ENCODE measurements at places on chromosomes 7 and 10.

GRCh38 chr10:60901561-60902235 is 42.3 kb downstream of the RHOBTB1 start:
- peak; percentile 89 for DNase-seq

GRCh38 chr10:6009150-6009549 is 31.8 kb upstream of the IL15RA start:
- no peak for DNase-seq

GRCh38 chr10:13839430-13839990 is 252.7 kb downstream of the PRPF18 start:
- no peak for DNase-seq

- peak; percentile 54 for DNase-seq
These were observed 43.0 kb downstream of the GNA12 start for GRCh38 chr7:2800931-2801688.

DNA sequence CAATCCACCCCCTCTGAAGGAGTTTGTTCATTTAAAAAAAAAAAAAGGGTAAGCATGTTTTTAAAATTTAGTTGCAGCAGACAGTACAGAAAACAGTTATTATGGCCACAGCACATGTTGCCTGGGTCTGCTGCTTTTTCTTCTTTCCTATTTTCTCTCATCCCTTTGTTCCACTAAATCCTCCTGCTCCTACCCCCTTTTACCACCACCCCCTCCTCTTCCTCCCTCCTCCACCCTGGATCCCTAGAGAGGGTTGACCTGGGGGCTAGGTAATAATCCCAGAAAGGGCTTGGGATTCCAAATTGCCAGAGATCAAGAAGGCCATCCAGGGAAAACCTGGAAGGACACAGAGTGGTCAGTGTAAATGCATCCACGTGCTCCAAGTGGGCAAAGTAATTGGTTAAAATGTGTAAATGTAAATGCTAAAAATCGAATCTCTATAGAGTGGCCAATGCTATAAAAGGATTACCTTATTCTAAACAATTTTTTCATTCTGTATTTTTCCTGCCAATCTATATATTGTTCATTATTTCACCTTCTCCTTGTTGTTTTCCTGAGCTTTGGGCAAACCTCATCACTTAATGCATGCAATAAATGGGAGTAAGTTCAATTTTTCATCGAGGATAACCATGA is 89.0 kb upstream of the PIK3CG start:
- DNase-seq: no peak

- DNase-seq: no peak
These were observed 197.6 kb upstream of the ZNF32 start for GRCh38 chr10:43846187-43846680.

DNA sequence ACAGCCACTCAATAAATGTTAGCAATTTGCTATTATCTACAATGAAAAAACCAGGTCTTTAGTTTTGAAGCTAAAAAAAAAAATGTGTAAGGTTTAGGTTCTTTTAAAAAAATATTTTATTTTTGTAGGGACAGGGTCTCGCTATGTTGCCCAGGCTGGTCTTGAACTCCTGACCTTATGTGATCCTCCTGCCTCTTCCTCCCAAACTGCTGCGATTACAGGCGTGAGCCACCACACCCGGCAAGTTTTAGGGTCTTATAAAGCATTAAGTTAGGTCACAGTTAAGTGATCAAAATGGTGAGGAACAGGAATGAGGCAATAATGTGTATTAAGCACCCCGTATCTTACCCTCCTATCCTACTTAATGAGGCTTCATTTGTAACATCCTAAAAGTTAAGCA is 774 bp downstream of the SEM1 start:
- no peak for DNase-seq

DNA sequence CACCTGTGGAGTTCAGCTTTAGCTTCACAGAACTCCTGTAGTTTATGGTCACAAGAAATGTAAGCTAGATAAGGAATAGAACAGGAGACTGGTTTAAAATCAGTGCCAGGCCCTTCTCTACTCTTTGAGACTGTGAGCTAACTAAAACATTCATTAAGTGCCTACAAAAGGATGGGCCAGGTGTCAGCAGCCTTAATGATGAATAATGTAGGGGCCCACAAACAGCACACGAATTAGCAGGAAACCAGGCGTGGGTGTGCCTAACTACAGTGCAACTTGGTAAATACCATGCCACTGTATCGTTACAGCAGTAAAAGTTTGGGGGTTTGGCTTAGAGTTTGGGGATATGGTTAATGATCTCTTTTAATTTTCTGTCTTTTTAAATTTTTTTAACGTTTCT is 6.1 kb upstream of the ABLIM1 start:
- DNase-seq: no peak

DNA sequence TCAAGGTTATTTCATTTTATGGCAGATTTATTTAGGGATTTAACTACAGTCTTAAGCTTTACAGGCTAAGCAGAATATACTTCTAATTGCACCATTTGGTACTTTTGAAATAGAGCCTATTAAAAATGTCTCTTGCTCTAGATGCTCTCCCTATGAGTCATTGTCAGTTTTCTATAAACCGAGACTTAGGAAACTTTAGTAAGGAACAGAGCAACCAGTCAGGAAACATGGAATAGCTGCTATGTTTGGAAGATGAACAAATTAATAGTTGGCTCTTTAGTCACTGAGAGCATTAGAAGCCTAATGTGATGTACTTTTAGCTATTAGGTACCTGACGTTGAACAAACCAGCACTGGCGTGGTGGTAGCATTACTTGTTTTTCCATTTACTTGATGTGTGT is 35.3 kb downstream of the INPP5F start:
- DNase-seq: no peak

DNA sequence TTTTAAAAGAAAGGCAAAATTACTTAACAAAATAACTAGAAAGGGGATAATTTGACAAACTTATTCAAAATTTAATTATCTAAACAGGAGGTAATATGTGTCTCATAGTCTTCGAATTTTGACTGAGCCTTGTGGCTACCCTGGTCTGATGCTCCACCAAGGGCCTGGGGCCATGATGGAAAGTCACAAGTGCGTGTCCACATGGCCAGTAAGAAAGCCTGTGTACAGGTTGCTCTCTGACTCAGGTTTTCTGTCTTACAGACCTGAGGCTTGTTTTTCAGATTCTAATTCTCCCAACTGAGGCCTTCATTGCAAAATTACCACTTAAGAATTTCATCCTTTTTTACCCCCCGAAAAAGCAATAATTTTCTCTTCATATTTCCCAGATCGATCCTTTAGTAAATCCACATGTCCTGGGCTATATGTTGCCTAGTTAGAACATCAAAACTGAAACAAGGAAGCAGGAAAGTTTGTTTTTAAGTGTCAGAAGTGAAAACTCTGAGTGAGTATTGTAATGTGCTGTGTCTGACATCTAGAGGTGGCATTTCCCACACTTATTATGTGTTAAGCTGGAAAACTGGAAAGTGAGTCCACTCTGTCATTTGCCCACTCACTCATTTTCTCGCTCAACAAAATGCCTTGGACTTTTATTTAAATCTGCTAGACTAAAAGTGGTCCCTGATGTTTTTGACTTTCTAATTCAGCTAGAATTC is 10.0 kb downstream of the CYP3A43 start:
- peak; percentile 28 for DNase-seq

DNA sequence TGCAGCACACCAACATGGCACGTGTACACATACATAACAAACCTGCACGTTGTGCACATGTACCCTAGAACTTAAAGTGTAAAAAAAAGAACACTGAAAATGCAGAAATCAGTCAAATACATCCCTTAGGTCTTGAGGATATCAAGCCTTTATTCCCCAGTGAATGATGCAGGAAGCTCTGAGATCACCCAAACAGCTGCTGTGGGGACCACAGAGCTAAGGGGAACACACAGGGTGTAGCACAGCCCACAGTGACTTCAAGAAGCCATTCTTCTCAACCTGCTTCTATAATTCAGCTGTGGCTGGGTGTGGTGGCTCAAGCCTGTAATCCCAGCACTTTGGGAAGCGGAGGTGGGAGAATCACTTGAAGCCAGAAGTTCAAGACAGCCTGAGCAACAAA is 314.9 kb downstream of the CALN1 start:
- no peak for DNase-seq

DNA sequence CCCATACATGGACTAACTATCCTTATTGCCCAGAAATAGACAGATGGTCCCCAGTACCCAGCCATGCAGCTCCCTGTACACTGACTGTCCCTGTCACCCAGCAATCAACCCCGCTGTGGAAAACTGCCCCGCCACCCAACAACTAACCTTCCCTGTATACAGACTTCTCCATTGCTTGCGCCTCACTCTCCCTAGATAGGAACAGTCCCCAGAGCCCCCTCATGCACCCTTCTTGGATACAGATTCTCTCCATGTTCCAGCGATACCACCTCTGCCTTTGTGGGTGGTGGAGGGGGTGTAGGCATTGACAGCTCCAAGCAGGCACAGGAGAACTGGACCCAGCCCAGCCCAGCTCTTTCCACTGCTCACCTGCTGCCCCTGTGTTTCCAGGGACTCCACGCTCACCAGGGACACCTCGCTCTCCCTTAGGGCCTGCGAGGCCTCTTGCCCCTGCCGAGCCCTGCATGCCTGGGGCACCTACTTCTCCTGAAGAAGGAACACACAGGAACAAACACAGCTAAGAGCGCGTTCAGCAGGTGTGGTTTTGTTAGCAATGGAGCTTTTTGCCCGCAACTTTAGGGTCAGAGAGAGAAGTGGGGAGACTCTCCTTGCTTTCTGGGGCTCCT is 7.2 kb downstream of the SFTPD start:
- no peak for DNase-seq

- DNase-seq: no peak
These were observed 22.2 kb downstream of the MRC1 start for GRCh38 chr10:17831341-17831740.

DNA sequence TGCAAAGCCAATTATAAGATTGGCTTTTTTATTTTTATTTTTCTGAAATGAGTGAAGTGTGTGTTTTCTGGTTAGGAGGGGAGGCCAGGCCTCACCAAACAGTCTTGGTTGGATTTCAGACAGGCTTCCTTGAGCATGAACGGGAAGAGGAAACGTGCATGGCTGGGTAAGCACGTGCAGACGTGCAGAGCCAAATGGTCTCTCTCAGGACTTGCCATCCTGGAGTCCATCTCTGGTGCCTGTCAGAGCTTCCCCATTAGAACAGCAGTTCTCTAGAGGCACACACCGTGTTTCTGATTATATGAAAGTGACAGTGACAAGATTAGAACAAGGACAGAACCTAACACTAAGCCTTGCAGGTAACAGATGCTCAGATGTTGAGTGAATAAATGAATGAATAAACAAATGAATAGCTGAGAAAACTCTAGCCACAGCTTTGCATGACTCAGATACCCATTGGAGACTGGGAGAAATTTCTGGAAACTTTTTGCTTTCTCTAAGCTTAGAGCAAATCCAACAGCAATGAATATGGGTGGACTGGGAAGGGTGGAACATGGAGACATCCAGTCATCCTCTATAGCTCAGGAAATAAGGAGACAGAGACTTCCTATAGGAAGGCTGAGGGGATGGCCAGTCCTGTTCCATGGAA is 11.8 kb upstream of the CALD1 start:
- no peak for DNase-seq

DNA sequence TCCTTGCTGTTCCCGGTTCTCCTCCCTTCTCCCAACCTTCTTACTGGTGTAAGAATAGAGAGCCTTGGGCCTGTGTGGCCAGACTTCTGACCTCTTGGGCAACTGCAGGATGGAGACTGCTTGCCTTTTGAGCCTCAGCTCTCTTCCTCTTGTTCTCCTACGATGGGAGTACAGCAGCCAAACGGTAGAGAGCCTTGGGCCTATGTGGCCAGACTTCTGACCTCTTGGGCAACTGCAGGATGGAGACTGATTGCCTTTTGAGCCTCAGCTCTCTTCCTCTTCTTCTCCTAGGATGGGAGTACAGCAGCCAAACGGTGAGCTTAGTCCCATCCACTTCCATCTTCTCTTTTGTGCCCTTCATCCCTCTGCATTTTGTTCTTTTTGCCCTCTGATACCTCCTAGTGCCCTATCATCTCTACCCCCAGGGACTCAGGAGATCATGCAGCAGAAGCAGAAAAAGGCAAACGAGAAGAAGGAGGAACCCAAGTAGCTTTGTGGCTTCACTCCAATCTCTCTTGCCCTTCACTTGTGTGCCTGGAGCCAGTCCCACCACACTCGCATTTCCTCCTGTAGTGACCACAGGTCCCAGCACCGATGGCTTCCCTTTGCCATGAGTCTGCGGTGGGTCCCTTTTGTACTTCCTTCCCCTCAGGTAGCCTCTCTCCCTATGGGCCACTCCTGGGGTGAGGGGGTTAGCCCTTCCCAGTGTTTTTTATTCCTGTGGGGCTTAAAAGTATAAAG is 15.3 kb downstream of the SLC25A13 start:
- no peak for DNase-seq

DNA sequence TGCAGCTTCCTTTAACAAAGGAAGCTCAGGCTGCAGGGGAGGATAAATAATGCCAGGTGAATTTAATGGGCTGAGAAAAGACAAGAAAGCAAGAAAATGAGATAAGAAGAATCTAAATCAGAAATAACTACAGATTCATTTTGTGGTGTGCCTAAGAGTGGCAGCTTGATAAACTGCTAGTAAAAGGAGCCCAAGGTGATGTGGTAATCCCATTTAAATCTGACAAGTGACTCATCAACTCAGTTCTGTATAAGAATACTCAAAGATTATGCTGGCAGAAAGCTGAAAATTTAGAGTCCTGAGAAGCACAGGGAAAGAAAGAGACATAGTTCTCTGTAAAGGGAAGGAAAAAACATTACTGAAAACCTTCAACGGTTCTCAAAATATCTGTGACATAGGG is 109.4 kb upstream of the PDE1C start:
- no peak for DNase-seq

Data from spinal cord (tissue), 10 donors.